ENCODE measurements at places on chromosomes 12 and 14.

- no peak for DNase-seq
Observed at GRCh38 chr12:116200812-116201211, 76.7 kb downstream of the MED13L start.

- DNase-seq: no peak
Observed at GRCh38 chr14:32300136-32300535, 29.0 kb upstream of the AKAP6 start.

DNA sequence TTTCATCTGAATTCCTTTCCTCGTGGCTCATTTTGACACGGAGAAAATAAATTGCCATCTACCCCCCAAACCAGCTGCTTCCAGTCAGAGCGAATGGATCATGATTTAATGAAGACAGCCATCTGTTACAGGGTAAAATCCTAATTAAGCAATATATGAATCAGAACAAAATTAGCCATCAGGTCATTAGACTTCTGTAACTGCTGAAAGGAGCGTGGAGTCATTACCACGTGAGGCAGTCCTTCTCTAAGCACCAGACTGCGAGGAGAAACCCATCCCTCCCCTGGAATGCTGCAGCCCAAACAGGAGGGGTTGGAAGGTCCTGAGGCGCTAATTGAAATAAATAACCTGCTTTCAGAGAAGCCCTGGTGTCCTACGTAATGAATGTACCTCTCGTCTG lies 51.1 kb upstream of the TCL1A start:
- DNase-seq: no peak

DNA sequence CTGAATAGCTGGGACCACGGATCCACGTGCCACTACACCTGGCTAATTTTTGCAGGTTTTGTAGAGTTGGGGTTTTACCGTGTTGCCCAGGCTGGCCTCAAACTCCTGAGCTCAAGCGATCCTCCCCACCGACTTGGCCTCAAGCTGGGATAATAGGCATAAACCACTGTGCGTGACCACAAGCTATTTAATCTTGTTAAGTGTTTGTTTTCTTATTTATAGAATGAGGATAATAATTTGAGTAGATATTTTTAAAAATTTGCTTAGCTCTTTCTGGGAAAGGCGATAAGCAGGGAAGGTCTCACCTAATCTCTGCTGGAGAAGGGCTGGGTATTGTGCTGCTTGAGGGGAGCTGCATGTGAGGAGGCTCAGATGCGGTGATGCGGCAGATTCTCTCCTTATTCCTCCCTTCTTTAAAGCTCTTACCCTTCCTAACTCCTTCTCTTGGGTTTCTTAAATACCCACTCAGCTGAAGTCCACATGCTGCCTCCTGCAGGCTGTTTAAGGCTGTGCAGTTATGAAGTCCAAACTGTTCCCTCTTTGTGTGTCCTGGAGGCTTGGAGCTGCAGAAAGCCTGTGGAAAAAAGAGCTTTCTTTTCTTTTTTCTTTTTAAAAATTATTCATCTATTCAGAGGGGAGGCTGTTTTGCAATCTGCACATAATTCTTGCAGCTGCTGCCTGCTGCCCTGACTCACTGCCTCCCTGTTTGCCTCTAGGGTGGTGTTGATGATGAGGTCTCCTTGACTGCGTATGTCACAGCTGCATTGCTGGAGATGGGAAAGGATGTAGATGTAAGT lies 37.9 kb downstream of the A2ML1 start:
- DNase-seq: no peak

DNA sequence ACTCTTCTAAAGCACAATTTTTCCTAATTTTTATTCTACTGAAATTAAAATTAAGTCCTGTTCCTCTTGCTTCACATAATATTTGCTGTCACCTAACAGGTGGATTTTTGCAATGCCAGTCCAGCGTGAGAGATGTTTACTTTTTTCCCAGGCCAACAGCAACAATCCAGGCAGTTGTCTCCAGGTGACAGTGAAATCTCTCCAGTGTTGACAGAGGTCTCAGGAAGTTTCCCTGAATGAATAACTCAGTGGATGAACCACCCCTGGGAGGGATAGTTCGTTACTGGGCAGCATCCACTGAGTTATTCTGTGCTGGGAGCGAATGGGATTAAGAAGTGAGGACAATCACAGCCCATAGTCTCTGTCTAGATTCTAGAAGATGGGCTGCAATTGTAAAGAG lies 7.1 kb upstream of the NT5DC3 start:
- no peak for DNase-seq

GRCh38 chr12:127503246-127503645 lies 763.7 kb upstream of the TMEM132C start:
- DNase-seq: no peak

- DNase-seq: no peak
Observed at GRCh38 chr12:67980391-67980790, 8.9 kb upstream of the IFNG-AS1 start.

GRCh38 chr14:31992011-31992447 lies 85.1 kb upstream of the ARHGAP5 start:
- no peak for DNase-seq

GRCh38 chr12:19402743-19403431 lies 36.4 kb upstream of the AEBP2 start:
- no peak for DNase-seq

DNA sequence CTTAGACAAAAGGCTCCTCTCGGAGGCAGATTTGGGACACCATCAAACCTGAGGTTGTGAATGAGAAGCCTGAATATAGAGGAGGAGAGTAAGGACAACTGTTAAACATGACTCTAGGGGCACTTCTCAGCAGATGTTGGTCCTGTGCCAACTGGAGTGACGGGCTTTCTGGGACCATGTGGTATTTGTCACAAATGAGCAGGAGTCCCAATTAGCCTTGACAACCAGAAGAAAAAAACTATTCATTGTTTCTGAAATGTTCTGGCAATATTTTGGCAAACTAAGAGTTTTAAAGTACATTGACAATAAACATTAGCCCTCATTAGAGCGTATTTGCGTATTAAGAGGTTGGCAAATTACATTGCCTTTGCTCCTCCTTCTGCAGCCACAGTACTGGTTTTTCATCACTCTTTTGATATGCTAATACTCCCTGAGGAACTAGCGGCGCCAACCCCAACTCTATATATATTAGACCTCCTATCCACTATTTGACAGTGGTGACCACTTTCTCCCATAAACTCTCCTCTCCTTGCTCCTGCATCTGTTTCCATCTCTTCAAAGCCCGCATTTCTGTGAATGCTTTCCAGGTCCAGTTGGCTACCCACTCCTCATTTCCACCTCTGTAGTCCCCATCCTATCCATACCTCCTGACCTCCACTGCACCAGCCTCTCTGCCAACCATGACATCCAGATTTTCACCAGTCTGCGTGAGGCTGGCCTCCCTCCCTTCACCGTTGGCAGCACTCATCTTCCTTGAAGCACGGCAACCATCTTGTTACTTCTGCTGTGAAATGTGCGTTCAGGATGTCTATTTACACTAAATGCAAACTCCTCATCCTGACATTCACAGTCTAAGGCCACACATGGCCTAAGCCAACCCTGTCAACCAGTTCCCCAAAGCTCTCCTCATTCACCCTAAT lies 100.7 kb downstream of the ZFC3H1 start:
- no peak for DNase-seq

DNA sequence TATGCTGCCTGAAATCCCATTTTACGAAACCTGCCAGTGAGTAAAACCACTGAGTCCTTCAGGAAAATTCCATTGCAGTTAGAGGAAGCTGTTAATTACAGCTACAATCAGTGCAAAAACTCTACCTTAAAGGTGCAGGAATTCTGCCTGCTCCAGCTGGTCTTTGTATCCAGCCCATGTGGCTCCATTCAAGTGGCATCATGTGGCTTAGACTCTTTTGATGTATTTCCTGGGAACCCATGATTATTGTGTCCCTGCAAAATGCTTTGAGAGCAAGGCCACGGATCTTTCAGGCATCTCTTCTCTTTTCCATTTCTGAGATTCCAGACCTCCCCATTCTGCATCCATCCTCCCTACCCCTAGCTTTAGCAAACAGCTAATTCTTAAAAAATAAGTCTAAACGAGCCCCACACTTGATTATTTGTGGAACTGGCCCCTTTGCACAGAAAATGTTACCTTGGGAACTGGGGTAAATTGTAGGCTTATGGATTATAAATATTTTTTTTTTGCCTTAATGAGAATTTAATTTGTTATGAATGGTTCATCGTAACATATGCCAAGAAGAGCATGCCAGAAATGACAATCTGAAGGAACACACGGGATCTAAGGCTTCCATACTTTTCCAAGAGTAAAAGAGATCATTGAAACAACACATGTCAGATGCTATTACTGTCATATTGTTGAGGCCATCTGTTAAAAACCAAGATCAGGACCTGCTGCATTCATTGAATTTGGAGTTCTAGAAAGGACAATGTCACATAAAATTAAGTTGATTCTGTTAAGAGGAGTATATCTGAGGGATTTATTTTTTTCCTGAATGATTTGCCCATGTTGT lies 144.6 kb downstream of the TPH2 start:
- no peak for DNase-seq

GRCh38 chr12:45353944-45354343 lies 138.0 kb downstream of the ANO6 start:
- no peak for DNase-seq

- DNase-seq: no peak
Observed at GRCh38 chr14:67934087-67934486, 114.5 kb downstream of the RAD51B start.

DNA sequence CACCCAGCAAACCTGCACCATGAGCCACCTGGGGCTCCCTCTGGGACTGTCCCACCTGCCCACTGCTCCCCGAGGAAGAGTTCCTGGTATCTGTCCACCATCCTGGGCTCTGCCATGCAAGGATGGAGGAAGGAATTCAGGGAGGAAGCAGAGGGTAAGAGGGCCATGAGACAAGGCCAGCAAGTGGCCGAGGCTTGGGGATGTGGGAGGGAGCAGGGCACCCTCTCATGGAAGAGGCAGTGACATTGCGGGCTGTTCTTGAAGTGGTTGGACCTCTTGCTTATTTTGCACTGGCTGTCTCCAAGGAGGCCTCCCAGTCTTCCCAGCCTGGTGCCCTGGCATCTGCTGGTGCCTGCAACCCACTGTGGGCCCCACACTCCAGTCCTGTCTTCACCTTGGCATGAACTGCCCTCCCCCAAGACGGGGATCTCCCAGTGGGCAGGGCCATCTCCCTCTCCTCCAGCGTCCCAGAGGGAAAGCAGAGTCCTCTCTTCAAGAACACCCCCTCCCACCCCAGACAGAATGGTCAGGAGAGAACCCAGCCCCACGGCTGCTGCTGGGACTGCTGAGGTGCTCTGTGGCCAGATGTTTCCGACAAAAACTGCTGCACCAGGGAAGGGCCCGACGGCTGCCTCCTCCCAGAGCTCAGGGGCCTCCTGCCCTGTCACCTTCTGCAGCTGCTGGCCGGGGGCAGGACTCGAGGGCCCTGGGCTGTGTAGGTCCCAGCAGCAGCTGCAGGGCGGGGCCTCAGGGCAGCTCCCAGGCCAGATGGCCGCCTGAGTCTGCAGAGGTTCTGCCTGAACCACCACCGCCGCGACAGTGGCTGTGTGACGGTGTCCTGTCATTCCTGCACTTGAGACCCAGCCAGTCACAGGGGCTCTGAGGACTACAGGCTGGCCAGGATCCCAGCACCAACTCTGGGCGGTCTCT lies 1.8 kb upstream of the AKT1 start:
- no peak for DNase-seq

DNA sequence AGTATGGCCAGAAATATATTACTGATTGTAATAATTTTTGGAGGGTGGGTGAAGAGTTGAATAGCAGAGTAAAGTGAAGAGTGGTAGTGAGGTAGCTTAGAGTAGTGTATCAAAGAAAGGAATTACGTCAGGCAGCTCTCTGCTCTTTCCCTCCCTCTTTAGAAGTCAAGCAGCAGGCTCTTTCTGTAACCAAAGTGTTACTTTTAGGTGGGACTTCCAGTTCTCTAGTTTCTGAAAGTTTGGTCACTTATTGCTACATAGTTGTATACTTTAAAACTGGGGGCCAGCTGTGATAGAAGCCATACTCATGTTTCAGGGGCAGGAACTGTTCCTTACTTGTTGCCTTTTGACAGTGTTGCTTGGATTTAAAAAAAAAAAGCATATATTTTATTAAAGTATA lies 30.6 kb downstream of the ATF7IP start:
- DNase-seq: no peak

DNA sequence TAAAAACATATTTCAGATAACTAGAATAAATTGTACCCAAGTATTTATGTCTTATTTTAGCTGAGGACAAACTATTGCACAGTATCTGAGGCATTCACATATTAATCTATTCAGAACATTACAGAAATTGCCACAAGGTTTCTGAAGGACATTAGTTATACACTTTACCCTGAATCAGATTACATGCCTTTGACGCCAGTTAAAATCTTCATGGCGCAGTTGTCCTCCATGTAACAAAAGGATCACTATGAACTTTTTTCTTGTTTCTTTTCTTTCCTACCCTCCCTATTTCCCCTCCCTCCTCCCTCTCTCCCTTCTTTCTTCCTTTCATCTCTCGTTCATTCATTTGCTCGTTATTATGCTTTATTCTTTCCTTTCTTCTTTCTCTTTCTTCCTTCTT lies 176.6 kb upstream of the KITLG start:
- no peak for DNase-seq

GRCh38 chr12:42130672-42131402 lies 13.8 kb downstream of the GXYLT1 start:
- DNase-seq: no peak

GRCh38 chr12:104751594-104751993 lies 206.5 kb downstream of the SLC41A2 start:
- DNase-seq: no peak

DNA sequence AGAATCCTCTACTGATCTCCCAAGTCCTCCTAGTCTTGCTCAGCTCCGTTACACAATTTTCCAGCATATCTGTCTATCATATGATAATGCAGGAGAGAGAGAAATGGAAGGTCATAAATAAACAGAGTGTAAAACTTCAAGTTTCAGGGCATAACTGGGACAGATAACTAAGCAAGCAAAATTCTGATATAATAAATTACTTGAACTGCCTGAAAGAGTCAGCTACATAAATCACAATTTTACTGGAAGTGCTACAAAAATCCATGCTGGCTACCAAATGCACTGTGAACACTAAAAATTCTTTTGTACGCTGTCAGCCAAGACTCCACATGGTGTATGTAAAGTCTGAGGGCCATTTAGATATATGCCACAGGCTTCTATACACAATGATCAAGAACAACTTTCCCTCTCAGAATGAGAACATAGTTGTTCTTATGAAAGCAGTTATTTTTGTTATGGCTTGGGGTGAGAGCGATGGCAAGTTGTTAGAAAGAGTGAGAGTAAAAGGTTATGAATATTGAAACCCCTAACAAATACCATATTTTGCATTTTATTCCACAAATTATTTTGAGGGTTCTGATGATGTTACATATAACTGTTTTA lies 41.1 kb downstream of the GRIP1 start:
- DNase-seq: no peak

GRCh38 chr12:52913431-52913821 lies 8.6 kb upstream of the KRT8 start:
- DNase-seq: no peak

DNA sequence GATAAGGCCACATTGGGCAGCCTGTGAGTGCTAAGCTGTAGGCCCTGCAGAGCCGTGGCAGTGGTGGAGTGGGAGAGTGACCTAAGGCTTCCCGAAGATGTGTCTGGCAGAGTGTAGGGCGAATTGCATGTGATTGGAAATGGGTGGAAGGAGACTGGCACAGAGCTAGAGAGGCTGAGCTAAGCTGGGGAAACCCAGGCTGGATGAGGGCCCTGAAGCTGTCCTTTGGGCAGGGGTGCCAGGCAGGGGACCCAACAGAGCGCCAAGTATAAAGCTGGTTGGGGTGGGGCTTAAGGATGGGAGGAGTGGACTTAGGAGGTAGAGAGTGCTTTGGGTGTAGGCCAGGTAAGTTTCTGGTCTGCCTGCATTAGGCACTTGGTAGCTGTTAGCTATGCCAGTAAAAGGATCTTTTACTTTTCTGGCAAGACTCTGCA lies 47.9 kb downstream of the WDR20 start:
- DNase-seq: no peak
